ENCODE measurements at places on chromosomes 4 and X.

- DNase-seq, result no peak
Observed at GRCh38 chr4:24831637-24832036, 36.3 kb downstream of the SOD3 start.

DNA sequence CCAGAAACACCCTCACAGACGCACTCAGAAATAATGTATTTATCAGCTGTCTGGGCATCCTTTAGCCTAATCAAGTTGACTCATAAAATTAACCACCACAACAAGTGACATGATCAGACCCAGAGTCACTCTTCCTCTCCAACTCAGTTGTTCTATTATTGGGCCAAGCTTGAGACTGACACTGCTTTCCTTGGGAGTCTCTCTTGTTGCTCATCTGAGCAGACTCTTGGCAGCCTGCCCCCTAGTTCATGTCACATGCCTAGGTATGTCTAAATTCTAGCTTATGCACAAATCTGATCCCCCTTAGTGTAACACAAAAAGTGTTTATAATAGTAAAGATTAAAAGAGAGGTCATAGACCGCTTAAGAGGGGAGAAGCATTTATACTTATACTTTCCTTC, 72.6 kb upstream of the ADAMTS3 start:
- DNase-seq, result no peak

GRCh38 chrX:130805903-130806302, 97.1 kb downstream of the ENOX2 start:
- DNase-seq, result no peak

DNA sequence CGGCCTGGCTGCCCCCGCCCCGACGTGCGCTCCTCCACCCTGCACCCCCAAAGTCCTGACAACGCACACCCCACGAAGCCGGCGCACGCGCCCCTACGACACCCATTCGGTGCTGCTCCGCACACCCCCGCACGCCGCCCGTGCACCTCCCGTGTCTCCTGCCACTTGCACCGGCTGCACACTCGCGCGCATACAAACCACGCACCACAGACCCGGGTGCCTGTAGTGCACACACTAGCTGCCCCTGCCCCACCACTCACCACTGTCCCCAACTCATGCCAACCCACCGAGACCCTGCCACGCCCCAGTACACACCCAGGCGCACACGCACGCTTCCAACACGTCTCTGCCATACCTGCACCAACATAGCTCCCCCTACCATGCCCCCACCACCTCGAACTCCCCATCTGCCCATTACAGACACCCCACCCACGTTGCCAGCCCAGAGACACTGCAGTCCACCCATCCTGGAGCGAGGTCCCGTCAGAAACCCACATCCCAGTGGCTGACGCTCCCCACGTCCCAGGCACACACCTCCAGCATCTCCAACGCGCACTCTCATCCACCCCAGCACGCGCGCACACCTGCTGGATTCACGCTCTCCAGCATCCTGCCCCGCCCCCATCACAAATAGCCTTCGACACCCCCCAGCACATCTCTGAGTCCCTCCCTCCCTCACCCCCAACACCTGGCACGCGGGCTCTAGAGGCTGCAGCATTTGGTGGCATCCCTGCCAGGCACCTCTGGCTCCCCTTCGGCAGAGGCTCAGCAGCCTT, 4.2 kb upstream of the DUSP9 start:
- no peak for DNase-seq

GRCh38 chrX:107610667-107611066, 17.6 kb upstream of the PRPS1 start:
- DNase-seq, result no peak
